ENCODE measurements at places on chromosomes 2 and 18.

GRCh38 chr2:71702071-71702970 is 249.0 kb downstream of the DYSF start:
- DNase-seq: no peak

GRCh38 chr2:152617456-152618192 is 99.6 kb downstream of the PRPF40A start:
- no peak for DNase-seq

DNA sequence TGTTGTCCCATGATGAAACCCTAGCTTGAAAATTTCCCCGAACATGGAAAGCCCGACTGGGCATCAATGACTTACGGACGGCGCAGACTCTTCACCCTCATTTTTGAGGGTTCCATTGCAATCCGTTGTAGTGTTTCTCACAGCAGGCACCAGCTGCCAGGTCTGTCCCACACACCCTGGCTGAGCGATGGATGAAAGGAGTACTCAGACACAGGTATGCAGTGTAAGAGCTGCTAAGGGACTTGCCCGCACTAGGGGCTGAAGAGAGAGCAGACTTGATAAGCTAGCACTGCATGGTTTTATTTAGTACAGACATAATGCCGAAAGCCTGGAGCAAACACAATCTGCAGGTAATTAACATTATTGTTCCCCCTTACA is 15.8 kb downstream of the DYNAP start:
- DNase-seq: no peak

- DNase-seq: peak; percentile 91
Observed at GRCh38 chr2:43194121-43194869, 32.1 kb downstream of the ZFP36L2 start.

DNA sequence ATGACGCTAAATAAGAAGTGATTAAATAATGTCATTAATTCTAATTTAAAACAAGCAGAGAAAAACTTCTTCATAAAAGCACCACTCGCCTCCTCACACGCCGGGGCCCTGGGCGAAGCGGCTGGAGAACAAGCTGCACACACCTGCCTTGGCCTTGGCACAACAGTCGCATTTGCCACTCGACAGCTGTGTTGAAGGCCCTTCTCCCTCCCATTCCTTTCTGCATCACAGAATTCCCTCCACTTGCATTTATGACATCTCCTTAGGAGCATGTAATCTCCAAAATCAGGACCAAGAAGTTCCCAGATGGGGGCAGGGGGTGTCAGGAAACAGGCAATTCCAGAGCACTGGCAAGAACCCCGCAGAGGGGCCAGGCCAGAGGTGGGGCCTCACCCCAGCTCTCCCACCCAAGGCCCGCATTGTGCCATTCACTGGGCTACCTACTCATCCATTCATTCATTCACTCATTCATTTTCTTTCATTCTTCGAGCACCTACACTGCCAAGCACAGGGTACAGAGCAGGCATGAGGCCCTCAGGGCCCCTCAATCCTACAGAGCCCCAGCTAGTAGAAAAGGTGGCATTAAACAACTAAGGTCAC is 6.4 kb downstream of the HDAC4 start:
- no peak for DNase-seq

DNA sequence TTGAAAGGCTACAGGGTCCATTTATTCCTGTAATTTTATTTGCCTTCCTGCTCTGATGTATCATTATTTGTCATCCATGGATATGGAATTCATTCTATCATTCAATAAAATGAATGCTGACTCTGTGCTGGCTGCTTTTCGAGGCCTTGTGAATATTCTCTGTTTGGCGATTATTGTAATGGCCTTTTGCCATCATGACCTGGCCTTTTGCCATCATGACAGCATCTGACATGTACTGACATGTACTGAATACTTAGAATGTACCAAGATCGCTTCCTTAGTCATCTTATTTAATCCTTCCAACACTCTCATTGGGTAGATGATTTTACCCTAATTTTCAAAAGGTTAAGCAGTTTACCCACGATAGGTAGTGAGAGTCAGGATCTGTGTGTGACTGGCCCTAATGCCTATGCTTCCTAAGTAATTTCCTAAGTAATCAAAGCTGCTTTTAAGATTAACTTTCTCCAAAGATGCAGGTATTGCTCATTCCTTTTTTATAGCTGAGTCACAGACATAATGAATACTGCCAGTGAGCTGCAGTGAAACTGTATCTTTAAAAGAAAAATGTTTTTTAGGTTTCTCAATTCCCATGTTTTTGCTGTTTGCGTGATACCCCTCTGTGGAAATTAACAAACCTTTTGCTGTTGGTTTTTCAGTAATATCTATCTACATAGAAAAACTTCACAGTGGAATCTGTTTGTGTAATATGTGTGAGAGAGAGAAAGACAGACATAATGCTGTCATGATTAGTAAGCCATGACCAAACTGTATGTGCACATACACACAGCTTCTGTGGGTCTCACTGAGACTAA is 127.8 kb downstream of the CERS6 start:
- peak; percentile 67 for DNase-seq

GRCh38 chr18:51765606-51766360 is 568.3 kb upstream of the MEX3C start:
- no peak for DNase-seq

DNA sequence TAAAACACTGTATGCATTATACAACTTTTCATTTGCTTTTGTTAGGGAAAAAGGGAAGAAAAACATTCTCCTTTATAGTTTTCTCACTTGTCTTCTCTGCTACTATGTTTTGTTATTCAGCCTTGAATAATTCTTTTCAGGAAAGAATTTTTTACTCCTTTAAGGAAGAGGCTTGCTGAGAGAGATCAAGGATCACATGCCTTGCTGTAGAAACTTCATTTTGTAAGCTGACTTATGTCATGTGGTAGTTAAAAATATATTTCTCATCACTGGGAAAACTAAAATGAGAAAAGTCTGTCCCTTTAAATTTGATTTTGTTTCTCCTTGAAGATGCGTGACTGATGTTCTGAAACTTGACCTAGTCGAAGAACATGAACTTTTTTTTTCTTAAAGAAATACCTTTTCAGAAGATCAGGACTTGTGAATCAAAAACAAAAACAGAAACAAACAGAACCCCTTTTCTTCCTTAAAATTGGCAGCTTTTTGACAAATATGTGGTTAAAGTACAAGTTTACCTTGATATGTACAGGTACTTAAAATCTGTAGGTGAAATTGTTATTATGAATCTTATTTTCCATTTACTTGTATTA is 145.1 kb downstream of the COMMD1 start:
- no peak for DNase-seq

GRCh38 chr2:124112206-124112605 is 87.1 kb downstream of the CNTNAP5 start:
- DNase-seq: no peak

DNA sequence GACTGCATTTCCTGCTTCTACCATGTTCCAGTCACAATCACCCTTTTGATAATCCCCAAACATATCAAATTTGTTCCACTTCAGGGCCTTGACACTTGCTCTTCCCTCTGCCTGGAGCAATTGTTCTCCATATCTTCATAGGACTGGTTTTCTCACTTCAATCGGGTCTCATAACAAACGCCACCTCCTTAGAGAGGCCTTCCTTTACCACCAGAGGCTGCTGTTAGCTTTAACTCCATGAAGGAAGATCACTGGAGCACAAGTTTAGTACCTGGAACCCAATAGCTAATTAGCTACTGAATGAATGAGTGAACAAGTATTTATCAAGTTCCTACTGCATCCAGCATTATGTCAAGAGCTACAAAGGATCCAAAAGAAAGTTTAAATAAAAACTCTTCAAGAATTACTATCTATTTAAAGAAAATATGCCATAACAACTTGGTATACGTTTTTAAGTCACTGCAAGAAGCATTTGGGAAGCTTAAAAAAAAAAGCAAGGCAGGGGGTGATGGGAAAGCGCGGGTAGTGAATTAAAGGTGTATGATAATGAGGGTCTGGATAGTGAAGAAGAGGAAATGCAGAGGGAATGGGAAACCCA is 58.8 kb downstream of the BAZ2B start:
- DNase-seq: peak; percentile 15

GRCh38 chr2:151840216-151841046 is 12.2 kb upstream of the ARL5A start:
- no peak for DNase-seq

DNA sequence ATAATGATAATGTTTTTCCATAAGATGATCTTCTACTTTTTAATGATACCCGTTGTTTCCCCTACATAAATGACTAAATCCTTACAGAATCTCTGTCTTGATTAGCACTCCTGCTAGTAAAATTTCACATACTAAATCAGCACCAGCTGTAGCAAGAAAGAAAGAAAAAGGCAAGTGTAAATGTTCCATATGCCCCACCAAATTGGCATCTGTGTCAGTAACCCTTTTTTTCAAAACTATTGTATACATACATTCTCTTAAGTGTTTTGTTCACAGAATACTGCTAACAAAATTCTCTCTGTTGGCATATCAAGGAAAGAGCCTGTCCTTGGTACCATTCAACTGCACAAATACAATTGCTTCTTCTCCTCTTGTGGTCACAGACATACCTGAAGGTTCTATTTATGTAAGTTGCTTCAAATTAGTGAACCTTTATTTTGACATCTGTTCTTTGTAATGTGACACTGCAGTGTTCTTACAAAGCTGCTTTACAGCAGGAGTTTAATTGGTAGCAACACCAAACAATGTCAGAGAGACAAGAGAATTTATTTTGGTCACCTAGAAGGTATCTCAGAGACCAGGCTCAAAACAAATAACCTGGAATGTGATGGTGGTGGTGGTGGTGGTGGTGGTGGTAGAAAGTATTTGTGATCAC is 641.9 kb downstream of the ZEB2 start:
- DNase-seq: peak; percentile 19

GRCh38 chr2:97957432-97958183 is 38.1 kb downstream of the TMEM131 start:
- DNase-seq: peak; percentile 52

DNA sequence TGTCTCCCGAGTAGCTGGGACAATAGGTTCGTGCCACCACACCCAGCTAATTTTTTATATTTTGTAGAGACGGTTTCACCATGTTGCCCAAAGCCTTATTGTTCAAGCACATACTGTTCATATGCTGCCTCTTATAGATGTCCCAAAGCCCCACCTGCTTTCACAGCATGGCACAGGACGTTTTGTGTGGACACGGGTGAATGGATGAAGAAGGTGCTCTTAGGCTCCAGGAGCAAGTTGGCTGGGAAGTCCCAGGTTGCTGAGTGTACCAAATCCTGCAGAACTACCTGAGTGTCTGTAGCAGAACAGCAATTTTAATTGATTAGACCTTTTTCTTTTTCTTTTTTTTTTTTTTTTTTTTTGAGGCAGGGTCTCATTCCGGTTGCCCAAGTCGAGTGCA is 10.5 kb upstream of the SAG start:
- DNase-seq: no peak

DNA sequence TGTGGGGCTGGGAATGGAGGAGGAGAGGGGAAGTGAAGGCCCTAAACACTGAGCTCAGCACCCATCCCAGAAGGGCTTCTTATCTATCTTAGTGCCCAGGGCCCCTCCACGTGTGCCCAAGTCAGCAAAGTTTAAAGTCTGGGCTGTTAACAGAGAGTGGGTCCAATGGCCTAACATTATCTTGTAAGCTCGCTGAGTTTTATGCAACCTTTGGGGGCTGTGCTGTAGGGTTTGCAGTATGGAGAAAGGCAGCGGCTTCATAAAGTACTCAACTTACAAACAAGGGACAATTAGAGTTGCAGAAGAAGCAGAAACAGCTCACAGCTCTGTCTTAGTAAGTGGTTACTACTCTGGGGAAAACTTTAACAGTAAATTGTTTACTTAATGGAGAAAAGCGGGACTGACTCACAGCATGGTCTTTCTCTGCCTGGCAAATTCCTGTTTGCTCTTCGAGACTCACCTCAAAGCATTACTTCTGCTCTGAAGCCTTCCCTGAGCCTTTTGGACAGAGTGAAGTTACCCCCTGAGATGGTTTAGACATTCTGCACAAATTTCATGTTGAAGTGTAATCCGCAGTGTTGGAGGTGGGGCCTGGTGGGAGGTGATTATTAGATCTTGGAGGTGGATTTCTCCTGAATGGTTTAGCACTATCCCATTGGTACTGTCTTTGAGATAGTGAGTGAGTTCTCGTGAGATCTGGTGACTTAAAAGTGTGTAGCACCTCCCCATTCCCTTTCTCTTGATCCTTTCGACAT is 9.0 kb downstream of the ENOSF1 start:
- DNase-seq: peak; percentile 91

GRCh38 chr2:200742426-200742825 is 69.3 kb upstream of the BZW1 start:
- DNase-seq: no peak

Measured in kidney tubule cell (primary cell).